ENCODE measurements at places on chromosomes 3 and 15.

DNA sequence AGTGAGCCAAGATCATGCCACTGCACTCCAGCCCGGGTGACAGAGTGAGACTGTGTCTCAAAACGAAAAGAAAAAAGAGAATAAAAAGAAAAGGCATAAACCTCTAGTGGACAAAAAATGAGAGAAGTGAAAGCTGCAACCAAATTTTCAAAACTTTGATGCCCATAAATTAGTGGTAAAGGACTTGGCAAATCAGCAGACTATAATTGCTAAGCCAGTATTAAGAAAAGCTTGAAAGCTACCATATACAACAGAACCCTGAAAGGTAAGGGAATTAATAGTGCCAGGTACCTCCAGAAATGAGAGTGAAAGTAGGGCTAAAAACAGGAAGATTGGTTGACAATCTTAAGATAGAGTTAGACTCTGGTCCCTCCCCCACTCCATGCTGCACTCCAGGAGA, 32.9 kb upstream of the SLC22A13 start:
- no peak for DNase-seq

GRCh38 chr15:80099241-80099640, 39.8 kb downstream of the ZFAND6 start:
- peak; percentile 10 for DNase-seq

DNA sequence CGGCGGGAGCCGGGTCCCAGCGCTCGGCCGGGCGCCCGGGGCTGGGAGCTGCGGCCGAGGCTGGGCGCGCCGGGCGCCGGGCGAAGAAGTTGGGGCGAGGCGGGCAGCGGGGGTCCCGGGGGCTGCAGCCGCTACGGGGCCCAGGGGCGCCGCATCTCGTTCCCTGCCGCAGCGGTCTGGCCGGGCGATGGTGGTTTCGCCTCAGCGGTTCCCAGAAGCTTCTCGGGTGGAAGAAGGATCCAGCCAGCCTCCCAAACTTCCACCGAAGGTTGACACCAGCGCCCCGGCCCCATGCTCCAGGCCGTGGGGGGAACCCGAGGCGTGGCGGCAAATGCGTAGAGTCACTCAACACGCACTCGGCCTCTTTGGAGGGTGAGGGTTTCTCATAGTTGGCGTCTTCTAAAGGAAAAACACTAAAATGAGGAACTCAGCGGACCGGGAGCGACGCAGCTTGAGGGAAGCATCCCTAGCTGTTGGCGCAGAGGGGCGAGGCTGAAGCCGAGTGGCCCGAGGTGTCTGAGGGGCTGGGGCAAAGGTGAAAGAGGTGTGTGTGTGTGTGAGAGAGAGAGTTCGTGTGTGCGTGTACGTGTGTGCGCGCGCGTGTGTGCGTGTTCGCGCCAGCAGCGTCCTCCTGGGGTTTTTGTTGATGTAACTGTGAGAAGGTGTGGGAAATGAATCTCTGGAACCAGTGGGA, 940 bp downstream of the BOC start:
- peak; percentile 53 for DNase-seq

GRCh38 chr15:67062369-67062985, 2.9 kb upstream of the SMAD3 start:
- no peak for DNase-seq

GRCh38 chr15:59892985-59893384, 111.1 kb upstream of the FOXB1 start:
- no peak for DNase-seq

DNA sequence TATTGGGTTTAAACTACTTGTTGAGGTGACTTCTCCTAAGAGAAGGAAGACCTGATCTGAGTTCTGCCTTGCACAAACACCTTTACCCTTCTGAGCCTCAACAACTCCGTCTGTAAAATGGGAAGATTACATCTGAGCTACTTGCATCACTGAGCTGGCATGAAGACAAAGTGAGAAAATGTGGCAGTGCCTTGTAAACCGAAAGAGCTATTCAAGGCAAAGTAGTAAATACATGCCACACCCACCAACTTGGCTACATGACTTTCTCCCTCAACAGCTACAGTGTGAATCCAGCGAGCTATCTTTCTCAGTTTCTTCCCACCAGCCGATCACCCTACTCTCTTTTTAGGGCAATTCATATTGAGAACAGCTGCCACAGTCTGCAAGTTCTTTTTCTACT, 148.3 kb downstream of the FOXB1 start:
- no peak for DNase-seq

DNA sequence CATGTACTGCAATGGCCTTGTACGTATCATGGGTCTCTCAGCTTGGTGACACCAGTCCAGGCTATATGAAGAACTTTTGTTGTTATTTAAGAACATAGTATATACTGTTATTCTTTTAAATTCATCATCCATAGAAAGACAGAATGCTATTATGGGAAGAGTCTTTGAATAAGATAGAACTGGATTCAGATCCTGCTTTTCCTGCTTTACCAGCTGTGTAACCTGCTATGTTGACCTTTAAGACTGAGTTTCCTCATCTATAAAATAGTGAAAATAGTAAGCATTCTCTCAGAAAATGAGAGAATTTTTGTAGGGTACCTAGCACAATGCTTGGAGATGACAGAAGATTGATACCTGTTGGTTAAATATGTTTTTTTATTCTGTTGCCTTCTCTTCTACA, 204.1 kb upstream of the TBL1XR1 start:
- no peak for DNase-seq

DNA sequence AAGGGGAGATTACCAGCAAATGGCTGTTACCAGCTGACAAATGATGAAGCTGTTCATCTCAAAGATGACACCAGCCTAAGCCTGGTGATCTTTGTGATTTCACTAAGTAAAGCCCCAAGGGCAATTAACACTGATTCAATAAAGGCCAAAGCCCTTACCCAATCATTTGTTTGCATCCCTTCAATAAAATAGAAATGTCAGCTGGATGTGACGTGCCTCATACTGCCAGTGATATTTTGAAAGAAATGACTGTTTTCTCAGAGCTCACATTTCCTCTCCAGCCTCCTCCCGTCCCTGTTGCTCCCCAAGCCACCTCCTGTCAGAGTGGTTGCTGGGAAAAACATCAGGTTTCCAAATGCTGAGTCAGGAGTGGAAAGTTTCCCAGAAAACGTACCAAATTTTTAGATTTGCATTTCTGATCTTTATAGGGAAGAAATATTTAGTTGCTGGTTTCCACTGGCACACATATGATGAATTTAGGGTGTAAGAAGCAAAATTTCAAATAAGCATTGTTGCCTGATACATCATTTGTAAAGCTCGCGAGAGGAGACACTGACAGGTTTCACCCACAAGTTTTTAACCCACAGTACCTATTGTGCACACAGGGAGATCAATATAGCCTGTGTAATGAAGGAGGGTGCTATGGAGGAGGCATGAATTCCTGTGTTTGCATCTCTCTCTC, 21.0 kb downstream of the C2CD4A start:
- no peak for DNase-seq

DNA sequence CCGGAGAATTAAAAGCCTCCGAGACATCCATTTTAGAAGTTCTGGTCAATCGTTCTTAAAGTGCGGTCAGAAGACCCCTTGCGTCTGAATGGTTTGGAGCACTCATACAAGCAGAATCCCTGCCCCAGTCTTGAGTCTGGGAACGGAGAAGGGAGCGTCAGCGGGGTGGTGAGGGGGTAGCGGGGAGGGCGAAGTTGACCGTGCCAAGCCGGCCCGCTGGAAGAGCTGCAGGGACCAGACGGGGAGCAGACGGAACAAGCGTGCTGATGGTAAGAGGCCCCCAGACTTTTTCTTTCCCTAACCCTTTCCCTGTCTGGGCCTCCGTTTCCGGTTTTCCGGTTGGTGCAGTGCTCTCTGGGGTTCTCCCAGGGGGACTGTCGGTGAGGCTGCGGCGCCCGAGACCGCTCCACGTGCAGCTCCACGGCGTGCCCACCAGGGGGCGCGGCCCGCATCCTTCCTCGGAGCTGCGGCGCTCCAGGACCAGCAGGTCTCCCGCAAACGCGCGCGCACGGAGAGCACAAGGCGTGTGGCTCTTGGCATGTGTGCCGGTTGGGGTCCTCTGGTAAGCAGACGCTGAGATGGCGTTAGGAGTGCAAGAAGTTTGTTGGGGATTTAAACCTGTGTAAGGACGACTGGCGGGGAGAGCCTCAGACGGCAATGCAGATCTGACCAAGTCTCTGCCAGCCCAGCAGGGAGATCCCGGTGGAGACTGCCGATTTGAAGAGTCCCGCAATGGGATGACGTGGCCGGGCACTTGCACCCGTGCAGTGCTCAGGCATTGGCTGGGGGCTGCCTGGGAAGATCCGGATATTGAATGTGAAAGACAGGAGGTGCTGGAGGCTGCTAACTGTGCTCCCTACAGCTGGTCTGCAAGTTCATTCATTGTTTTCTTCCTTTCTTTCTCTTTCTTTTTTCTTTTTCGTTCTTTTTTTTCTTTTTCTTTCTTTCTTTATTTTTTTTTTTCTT, 19.2 kb upstream of the CORO2B start:
- DNase-seq = peak; percentile 82

DNA sequence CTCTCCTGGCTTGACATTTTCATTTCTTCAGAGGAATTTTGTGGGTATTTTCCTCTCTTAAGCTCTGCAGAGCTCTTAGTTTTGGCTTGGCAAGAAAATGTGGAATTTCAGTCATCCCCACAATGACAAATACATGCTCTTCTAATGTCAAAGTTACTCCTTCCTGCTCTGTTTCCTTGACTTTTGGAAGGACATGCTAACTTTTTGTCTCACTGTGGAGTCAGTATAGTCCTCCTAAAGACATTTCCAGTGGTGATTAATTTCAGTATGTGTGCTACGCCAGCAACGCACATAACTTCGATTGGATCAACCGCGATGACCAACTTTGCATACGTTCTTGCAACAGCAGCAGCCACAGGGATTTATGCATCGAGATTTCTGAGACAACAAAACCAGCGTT, 13.3 kb downstream of the EBLN2 start:
- DNase-seq = no peak

DNA sequence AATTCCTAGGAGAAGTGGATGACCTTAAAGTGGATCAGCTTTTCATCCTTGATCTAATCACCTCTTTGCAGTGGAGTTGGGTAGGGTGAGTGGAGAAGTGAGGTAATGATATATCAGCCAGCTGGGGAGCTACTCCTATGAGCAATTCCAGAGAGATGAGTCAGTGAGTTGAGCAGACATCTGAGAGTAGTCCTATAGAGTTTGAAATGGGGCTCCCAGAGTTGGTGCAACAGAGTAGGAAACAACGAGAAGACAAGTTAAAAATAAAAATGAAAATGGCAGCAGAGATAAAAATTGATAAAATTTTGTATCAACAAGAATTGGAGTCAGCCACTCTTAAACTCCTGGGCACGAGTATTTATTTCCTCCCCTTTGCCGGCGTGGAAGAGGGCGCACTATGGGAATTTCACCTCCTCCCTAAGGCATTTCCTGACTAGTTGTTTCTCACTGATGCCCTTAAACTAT, 150.8 kb upstream of the DPH6 start:
- no peak for DNase-seq

- peak; percentile 43 for DNase-seq
Observed at GRCh38 chr3:149975919-149976318, 5.2 kb upstream of the PFN2 start.

GRCh38 chr3:153165261-153165681, 3.2 kb downstream of the RAP2B start:
- no peak for DNase-seq

DNA sequence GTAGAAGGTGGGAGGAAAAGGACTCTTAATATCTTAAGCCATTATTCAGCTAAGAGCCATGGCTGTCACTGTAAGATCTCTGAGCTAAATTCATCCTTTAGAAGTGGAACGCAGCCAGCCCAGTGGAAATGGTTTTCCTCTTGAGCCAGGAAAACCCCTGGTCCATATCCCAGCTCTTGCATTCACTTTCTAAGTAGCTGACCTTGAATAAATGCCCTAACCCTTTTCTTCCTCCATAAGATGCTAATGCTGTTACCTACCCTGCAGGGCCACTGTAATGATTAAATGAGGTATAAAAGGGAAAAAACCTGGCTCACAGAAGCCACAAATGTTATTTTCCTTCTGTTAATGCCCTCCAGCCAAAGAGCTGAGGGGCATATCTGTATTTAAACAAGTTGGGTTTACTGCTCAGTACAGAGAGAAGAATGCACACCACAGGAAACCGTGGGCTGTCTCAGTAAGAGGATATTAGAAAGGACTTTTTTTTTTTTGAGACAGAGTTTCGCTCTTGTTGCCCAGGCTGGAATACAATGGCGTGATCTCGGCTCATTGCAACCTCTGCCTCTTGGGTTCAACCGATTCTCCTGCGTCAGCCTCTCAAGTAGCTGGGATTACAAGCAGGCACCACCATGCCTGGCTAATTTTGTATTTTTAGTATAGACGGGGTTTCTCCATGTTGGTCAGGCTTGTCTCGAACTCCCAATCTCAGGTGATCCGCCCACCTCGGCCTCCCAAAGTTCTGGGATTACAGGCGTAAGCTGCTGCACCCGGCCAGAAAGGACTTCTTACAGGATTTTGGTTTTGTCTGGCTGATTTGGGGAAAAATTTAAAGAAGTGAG, 6.8 kb downstream of the UBL7 start:
- DNase-seq = no peak

GRCh38 chr3:182399978-182400737, 393.1 kb upstream of the ATP11B start:
- no peak for DNase-seq

DNA sequence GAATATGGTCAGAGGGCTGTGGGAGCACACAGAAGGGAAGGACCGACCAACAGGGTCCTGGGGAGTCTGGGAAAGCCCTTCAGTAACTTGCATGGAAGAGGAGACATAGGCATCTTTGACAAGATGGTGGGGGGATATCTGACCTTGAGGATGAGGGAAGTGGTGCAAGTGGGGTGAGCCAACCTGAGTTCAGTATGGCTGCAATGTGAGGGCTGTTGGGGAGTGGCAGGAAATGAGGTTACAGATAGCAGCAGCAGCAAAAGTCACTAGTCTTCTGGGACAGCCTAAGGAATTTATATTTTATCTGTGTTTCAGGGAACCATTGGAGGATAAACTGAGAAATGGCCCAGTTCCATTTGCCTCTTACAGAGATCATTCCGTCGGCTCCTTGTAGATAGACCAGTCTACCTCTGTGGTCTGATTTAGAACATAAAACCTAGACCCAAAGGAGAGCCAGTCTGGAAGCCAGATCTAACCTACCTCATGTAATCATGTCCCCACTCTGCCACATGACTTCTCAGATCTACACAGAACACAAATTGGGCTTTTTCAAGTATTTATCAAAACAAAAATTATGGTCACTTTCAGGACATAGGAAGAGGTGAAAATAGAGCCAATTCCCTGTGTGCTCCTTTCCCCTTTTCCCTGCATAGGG, 75.6 kb downstream of the ST6GAL1 start:
- no peak for DNase-seq

- no peak for DNase-seq
Observed at GRCh38 chr15:60972866-60973265, 256.2 kb downstream of the RORA start.

GRCh38 chr3:126342991-126343648, 14.1 kb downstream of the KLF15 start:
- no peak for DNase-seq

- no peak for DNase-seq
Observed at GRCh38 chr3:38139652-38140051, 1.2 kb downstream of the MYD88 start.

Measured in GM20000 (cell line).